ENCODE measurements at places on chromosomes 1 and 21.

- DNase-seq = no peak
Measured at GRCh38 chr1:110102081-110102480, 10.2 kb upstream of the UBL4B start.

DNA sequence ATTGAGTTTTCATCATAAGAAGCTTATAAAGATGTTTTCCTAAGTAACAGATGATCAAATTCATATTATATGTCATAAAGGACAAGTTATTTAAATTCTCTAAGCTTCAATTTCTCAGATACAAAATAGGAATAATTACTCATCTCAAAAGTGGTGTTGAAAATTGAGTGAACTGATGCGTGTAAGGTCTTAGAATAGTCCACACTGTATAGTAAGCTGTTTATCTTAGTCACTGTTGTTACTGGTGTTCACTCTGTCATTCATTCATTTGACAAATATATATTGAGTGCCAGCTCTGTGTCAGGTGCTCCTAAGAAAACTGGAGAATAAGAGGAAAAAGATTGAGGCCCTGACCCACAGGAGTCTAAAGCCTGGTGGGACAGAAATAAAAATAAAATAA, 186.3 kb upstream of the BRINP3 start:
- no peak for DNase-seq

- no peak for DNase-seq
Measured at GRCh38 chr1:207619871-207620542, 24.9 kb upstream of the CR1L start.

DNA sequence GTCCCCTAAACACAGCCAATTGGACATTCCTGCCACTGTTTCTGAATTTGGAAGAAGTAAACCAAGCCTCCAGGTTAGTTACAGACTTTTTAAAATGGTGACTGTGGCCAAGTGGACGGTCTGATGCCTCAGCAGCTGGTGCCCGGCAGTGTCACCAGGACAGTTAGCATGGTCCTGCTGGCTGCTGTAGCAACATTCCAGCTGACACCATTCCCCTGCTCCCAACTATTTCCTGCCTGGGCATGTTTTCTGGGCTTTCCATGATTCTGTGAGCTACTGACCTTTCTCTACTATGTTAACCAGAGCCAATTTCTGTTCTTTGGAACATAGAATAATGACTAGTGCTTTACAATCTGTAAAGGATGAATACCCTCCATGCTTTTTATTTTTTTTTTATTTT, 95.0 kb downstream of the TLR5 start:
- no peak for DNase-seq

- no peak for DNase-seq
Measured at GRCh38 chr1:79603843-79604242, 597.3 kb upstream of the ADGRL4 start.

- DNase-seq = no peak
Measured at GRCh38 chr1:36956570-36956969, 77.7 kb downstream of the GRIK3 start.

- DNase-seq = no peak
Measured at GRCh38 chr1:216688127-216688657, 35.0 kb downstream of the ESRRG start.

- DNase-seq = no peak
Measured at GRCh38 chr1:163083690-163084089, 14.5 kb downstream of the RGS4 start.

DNA sequence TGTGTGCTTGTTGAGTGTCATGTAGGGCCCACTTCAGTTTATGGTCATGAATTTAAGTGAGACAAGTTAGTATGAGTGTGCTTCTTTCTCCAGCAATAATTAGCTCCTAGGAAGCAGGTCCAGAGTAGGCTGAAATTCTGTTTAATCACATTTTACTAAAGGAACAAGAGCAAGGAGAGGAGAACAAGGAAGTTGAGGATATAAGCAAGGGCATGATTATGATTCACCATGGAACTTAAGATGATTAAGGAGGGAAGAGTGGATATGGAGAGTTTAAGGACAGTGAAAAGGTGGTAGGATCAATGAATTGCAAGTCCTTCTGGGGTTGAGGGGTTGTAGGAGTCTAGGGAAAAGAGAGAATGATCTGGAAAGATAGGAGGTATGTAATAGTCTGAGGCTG, 3.1 kb upstream of the DIPK1A start:
- DNase-seq = no peak

- DNase-seq = no peak
Measured at GRCh38 chr1:207876131-207876530, 34.8 kb downstream of the CD34 start.

- DNase-seq = no peak
Measured at GRCh38 chr21:37437376-37438080, 71.0 kb downstream of the DYRK1A start.

GRCh38 chr1:25897754-25898153, 8.5 kb downstream of the STMN1 start:
- DNase-seq = no peak

GRCh38 chr1:218642033-218642948, 297.2 kb downstream of the TGFB2 start:
- DNase-seq = no peak

DNA sequence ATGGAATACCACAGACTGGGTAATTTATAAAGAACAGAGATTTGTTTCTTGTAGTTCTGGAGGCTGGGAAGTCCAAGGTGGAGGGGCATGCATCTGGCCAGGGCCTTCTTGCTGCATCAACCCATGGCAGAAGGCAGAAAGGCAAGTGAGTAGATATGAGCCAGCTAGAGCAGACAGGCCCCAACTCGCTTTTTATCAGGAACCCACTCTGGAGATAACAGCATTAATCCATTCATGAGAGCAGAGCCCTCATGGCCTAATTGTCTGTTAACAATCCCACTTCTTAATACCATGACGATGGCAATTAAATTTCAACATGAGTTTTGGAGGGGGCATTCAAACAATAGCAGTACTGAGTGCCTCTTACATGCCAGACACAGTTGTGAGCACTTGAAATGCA, 87.2 kb upstream of the SOX13 start:
- DNase-seq = no peak
